Naive B cell (primary cell): ENCODE measurements at places on chromosomes 3 and 15. TPM values are rescaled to one million over a fixed set of nuclear protein-coding genes. Genes with fewer than 3 reads are reported as not detected.

DNA sequence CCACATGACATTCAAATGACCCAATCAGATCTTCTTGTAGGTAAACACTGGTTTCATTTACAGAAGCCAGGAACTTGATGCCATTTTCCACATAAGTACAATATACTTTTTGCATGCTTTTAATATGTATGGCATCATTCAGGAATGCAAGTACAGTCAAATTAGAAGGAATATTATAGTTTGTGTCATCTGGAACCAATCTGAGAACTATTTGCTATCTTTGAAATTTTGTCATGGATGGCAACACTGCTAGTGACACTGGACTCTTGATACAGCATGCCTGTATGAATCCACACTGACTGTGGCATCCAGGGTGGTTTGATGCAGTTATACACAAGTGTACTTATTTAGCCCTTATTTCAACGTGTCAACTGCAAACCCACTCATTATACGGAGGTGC lies 141.6 kb downstream of the EBLN2 start:
- DNase-seq, result no peak
- no peaks in the 10 kb centered on the region for H3K27me3 ChIP-seq
- no peaks in the 10 kb centered on the region for H3K4me1 ChIP-seq
- H3K4me3 ChIP-seq, result no peak overlapping the region
- no peak overlapping the region for H3K27ac ChIP-seq

DNA sequence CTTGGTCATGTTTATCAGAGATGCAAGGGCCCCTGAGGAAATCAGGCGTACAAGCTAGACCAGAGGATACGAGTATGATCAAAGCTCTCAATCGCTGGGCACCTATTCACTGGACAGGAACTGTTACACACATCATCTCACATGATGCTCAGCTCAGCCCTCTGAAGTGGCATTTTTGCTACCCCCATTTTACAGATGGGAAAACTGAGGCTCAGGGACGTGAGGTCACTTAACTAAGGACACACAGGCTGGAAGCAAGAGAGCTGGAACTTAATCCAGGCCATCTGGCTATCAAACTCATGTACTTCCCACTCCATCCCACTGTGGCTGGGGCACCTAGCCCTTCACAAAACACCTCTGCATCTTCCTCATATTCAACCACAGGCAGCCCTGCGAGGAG lies 72.9 kb upstream of the SLC6A1 start:
- no peaks in the 10 kb centered on the region for H3K36me3 ChIP-seq
- H3K4me1 ChIP-seq, result no peaks in the 10 kb centered on the region

DNA sequence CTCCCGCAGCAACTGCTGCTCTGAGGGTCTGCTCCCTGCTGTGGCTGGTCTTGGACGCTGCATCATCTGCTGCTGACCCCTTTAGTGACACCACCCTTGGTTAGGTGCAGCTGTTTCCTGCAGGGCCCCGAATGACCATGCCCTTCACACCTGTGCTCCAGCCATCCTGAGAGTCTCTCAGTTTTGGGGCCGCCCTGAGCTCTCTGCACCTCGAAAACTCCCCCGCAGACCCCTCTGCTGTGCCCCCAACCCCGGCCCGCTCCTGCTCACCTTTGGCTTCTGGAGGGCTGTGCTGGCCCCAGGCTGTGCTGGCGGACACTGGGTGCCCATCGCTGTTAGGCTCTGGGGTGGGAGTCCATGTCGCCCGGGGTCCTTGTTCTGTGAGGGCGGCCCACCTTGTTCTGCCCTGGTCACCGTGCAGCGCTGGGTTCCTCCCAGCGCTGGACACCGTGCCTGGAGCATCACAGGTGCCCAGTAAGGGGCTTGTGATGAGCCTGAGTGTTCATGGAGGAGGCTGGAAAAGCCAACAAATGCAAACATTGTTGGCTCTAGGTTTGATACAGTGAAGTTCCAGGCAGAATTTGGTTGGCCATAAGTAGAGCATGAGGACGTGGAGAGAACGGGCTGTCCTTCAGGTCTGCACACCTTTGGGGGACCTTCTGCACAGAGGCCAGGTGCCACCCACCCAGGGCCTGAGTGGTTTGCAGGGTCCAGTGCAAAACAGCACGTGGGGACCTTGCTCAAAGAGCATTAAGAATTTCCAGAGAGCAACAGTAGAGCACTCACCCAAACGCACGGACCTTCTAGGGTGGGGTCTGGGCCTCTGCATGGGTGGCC lies 12.3 kb downstream of the ABTB1 start:
- no peaks in the 10 kb centered on the region for H3K27me3 ChIP-seq
- no peak overlapping the region for H3K4me3 ChIP-seq
- no peak for DNase-seq
- no peaks in the 10 kb centered on the region for H3K36me3 ChIP-seq

DNA sequence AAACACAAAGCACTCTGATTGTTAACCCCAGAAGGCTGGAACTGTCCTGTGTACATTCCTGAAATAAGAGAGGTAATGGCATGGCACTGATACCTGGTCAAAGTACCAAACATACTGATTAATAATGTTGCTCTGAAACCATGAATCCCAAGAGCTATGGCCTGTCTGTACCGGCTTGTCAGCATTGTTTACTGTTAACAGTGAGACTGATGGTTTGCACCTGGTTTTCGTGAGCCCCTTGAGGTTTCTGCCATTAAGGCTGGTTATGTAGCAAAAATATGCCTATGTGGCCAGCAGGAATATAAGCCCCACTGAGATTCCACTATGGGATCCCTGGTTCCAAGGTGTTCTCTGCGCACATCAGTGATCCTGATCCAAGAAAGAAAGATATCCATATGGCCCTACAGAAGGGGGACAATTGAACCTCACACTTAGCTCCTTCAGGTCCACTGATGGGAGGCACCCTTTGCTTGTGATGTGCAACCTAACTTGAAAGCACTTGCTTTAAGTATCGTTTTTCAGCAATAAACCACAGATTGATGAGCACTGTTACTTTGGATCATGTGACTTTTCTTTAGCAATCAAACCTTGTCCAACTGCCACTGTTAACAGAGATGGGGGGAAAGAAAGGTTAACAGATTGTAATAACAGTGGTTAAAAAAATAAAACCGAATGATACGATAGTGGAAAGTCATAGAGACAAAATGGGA lies 65.2 kb downstream of the TBL1XR1 start:
- no peak overlapping the region for H3K4me3 ChIP-seq
- peak overlapping the region; percentile 51 for H3K27ac ChIP-seq
- DNase-seq, result no peak
- peaks cover 35% of the 10 kb centered on the region for H3K36me3 ChIP-seq
- peaks cover 81% of the 10 kb centered on the region for H3K4me1 ChIP-seq

- H3K36me3 ChIP-seq, result no peaks in the 10 kb centered on the region
- no peaks in the 10 kb centered on the region for H3K4me1 ChIP-seq
- peak; percentile 7 for DNase-seq
- no peak overlapping the region for H3K4me3 ChIP-seq
Measured at GRCh38 chr3:61371123-61371522, 119.9 kb upstream of the FHIT start.

The SPATA16 gene
- not detected for polyA plus RNA-seq

The MYO5C gene
- 0.08 TPM for polyA plus RNA-seq

DNA sequence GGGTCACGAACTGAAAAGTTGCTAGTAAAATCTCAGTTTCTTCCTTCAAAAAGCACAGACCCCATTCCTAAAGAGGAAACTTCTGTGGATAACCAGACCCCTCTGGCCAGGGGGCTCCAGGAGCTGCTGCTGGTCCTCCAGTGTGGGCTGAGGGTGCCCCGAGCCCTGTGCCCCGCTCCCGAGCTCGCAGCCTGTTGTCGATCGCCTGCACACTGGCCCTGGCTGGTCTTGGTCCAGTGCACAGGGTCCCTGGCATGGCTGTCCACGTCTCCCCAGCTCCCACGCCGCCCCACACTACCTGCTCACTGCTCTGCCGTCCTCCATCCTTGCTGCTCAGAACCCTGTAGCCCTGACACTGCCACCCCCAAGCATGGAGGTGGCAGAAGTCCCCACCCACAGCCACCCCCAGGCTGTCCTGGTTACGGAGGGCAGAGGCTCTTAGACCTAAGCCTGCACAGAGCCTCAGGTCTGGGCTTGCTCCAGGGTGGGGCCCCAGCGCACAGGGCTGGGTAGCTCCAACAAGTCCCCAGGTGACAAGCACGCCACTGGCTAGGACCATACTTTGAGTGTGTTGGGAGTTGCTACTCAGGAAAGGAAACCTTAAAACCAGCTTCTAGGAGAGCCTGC lies 87.0 kb downstream of the PLXNA1 start:
- no peaks in the 10 kb centered on the region for H3K4me1 ChIP-seq
- no peaks in the 10 kb centered on the region for H3K36me3 ChIP-seq
- peaks cover 63% of the 10 kb centered on the region for H3K27me3 ChIP-seq
- no peak overlapping the region for H3K4me3 ChIP-seq
- H3K27ac ChIP-seq, result no peak overlapping the region

DNA sequence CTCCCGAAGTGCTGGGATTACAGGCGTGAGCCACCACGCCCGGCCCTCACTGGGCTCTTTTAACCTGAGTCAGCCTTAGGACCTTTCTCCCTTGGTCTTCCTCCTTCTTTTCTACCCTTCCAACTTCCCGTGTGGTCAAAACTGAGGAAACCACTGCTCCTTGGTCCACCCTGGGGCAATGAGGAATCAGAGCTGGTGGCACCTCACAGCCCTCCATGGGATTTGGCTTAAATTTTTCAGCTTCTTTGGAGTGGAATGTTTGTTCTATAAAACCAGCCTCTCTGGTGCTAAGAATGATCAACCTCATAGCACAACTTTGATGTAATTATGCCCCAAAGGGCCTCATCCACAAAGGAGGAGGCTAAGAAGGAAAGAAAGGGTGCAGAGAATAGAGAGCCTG lies 76.6 kb upstream of the CFAP20DC start:
- no peak for DNase-seq
- H3K27ac ChIP-seq, result no peak overlapping the region
- H3K27me3 ChIP-seq, result no peaks in the 10 kb centered on the region
- no peak overlapping the region for H3K4me3 ChIP-seq
- H3K4me1 ChIP-seq, result no peaks in the 10 kb centered on the region

- no peak overlapping the region for H3K27ac ChIP-seq
- H3K4me1 ChIP-seq, result no peaks in the 10 kb centered on the region
Measured at GRCh38 chr15:67472957-67473356, 48.0 kb upstream of the C15orf61 start.

The TRPM1 gene
- 0.12 TPM for polyA plus RNA-seq

GRCh38 chr15:78082106-78082742 lies 4.7 kb upstream of the TBC1D2B start:
- H3K4me1 ChIP-seq, result peaks cover 7% of the 10 kb centered on the region
- peaks cover under 1% of the 10 kb centered on the region for H3K36me3 ChIP-seq
- no peak overlapping the region for H3K4me3 ChIP-seq

The LPCAT4 gene
- polyA plus RNA-seq, result 5.7 TPM

DNA sequence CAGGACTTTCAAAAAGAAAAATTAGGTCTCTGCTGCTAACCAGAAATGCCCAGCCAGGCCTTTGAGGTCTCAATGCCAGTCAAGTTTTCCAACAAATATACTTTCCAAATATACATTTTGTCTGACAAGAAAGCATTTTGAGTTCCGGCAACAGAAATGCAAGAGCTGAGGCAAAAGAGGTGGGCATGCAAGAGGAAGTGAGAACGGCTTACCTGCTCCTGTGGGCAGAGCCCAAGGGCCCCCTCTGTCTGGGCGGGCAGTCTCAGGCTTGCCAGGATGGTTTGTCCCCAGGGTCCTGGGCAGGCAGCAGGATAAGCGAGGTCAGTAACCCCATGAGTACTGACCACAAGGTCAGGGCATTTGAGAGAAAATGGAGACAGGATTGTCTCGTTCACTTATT lies 136.1 kb upstream of the TOPAZ1 start:
- H3K4me1 ChIP-seq, result no peaks in the 10 kb centered on the region
- no peaks in the 10 kb centered on the region for H3K36me3 ChIP-seq
- no peak overlapping the region for H3K4me3 ChIP-seq
- H3K27me3 ChIP-seq, result peaks cover 15% of the 10 kb centered on the region
- no peak overlapping the region for H3K27ac ChIP-seq

- H3K4me3 ChIP-seq, result no peak overlapping the region
- no peak overlapping the region for H3K27ac ChIP-seq
- no peaks in the 10 kb centered on the region for H3K27me3 ChIP-seq
- no peaks in the 10 kb centered on the region for H3K36me3 ChIP-seq
- no peak for DNase-seq
Measured at GRCh38 chr15:58471348-58471747, 39.6 kb downstream of the LIPC start.

- no peak overlapping the region for H3K4me3 ChIP-seq
- peaks cover 10% of the 10 kb centered on the region for H3K27me3 ChIP-seq
- H3K4me1 ChIP-seq, result no peaks in the 10 kb centered on the region
- no peak for DNase-seq
- H3K36me3 ChIP-seq, result no peaks in the 10 kb centered on the region
Measured at GRCh38 chr3:134353171-134353825, 20.9 kb downstream of the AMOTL2 start.

DNA sequence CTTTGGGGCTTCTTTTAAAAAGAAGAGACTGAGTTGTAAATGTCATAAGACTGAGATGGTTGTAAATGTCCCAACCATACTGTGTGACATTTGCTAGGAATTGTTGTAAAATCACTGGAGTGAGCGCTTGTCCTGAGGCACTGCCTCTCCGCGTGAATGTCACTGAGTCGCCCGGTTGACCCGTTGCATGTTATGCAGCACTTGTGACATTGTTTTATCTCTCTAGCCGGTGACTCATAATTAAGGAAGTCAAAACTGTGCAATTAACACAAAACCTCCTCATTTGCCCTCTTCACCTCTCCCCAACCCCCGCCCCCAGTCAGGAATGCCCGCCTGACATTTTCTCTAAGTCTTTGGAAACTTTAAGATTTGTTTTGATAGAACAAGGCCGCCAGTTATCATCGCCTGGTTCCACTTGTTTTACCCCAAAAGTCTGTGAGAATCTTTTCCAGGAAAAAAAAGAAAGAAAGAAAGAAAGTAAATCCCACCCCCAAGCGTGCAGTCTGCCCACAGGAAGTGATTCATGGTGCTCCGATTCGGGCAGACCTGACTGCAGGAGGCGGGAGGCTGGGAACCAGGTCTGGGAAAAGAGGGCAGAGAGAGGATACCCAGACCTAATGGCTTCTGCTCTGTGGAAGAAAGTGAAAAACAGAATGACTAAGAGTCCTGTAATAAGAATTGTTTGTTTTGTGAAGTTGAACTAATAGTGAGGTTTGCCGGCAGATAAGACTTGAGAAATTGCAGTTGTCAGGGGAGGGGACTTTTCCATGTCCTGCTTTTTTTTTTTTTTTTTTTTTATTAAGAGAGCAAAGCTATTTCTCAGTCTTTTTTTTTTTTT lies 84.8 kb downstream of the SMAD3 start:
- no peaks in the 10 kb centered on the region for H3K27me3 ChIP-seq
- no peak for DNase-seq
- H3K4me3 ChIP-seq, result peak overlapping the region; percentile 49
- H3K27ac ChIP-seq, result peak overlapping the region; percentile 59
- H3K36me3 ChIP-seq, result no peaks in the 10 kb centered on the region

DNA sequence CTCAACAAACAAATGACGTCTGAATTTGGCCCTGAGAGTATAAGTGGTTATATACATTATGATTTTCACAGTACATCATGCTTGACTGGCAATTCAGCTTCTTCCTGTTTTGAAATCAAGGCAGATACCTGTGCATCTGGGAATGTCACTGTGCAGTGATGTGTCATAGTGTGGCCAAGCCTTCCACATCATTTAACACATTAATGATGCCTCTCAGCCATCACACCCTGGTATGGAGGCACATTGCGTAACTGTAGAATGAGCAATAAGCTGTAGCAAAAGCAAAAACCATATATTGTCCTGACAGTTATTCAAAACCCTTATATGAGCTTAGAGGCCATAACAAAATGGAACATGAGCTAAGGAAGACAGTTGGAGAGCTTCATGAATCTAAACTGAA lies 246.0 kb downstream of the EPHA3 start:
- H3K36me3 ChIP-seq, result no peaks in the 10 kb centered on the region
- H3K27me3 ChIP-seq, result no peaks in the 10 kb centered on the region
- no peak for DNase-seq
